T-cell (primary cell): ENCODE measurements at places on chromosomes 3 and 15.

DNA sequence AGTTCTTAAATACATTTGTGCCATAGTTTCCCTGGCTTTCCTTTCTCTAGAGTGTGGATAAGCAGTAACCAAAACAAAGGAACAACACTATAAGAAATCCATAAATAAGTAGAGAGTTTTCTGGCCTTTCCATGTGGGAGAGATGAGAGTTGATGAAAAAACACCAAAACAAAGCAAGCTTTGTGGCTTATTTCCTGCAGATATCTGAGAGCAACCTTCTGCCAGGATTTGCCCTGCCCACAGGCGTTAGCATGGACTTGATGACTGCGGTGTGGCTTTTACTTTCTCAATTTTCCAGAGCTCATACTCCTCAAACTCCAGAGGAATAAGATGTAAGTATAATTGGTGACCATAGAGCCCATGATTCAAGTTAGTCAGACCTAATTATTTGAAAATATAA lies 194.9 kb downstream of the RAP2B start:
- DNase-seq: no peak

- DNase-seq: no peak
Observed at GRCh38 chr15:72237029-72237852, 6.3 kb upstream of the PKM start.

DNA sequence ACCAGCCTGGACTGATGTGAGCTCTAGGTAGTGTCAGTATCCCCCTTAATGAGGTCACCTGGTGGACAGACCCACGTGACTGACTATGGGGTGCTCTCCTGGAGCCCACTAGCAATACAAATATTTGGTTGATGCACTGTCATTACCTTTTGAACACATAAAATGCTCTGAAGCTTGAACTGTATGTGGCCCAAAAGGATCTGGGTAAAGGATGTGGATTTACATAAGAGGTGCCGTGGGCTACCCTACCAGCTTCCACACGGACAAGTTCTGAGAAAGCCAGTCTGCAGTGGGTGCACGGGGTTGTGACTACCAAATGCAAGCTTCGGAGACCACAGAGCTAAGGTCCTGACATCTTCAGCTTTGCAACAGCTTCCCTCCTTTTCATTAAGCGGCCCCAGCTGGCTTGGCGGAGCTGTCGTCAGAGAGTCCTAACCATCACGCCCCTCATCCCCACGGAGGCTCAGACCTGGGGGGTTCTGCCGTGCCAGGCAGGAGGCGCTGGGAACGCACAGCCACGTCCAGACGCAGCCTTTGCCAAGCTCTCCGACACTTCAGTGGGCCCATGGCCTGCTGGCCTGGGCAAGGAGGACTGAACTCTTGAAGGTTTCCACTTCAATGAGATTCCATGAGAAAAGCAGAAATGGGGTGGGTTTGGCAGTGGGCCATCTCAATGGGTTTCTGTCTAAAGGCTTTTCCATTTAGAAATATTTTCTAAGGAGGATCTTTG lies 228.3 kb downstream of the ADAMTS17 start:
- no peak for DNase-seq

DNA sequence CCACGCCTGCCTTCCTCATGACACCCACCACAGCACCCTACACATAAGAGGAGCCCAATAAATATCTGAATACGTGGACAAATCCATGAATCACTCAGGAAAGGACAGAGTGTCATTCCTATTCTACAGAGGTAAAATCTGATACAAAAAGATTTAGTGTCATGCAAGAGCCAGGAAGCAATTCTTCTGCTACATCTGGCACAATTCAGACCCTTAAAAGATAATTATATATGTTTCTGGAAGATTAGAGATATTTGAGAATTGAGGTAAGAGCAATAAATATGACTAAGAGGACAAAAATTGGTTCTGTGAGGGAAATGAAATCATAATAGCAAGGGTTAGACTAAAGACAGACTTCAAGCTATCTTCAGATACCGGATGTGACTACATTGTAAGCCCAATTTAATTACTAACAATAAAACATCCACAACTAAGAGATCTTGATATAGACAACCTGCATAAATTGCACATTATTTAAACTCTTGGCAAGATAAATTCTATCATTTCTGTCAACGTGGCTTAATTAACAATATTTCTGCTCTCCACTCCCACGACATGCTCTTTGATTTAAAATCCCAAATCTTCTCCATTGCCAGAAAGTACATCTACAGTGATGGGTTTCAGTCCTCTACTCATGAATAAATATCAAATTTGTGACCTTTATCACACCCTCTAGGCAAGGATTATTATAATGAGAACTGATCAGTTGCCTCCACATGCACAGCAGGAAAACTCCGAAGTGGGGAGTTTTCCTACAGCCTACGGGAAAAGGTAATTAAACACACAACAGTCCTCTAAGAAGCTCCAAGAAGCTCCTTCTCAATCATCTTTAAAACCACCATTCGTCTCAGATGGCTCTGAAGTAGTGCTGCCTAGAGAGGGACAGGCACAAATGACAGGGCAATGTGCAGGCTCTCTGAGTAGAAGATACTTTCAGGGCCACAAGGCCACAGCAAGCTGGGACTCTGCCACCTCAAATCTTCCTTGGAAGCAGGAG lies 32.6 kb downstream of the MB21D2 start:
- DNase-seq: no peak

DNA sequence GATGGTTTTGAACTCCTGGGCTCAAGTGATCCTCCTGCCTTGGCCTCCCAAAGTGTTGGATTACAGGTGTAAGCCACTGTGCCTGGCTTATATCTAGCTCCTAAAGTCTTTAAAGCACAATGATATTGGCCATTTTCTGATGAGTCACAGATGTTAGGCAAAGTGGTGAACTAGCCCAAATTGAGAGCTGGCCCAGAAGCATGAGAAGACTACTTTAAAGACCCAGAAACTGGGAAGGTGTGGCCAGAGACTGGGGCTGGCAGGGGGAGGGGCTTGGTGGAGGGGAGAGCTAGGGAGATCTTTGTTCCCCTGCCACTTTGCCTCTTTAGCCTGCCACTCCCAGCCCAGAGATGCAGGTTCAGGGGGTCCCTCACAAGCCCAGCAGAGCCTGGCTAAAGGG lies 21.6 kb downstream of the CHRNA3 start:
- DNase-seq: no peak

- DNase-seq: no peak
Observed at GRCh38 chr3:9135930-9136525, 113.4 kb downstream of the SRGAP3 start.

DNA sequence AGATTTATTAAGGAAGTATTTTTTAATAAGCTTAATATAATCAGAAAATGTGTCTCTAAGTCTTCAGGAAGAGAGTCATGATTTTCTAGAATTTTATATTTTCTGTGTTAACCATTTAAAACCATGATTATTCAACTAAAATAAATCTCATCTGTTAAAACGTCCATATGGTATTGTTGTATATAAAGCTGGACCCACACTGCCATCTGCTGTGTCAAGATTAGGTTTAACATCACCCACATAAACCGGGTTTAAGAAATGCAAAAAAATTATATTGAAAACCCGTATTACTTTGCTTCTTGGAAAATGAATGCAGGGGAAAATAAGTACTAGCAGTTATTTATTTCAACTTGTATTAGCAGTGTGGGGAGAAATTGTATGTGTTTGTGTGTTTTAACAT lies 9.5 kb upstream of the CCDC66 start:
- no peak for DNase-seq

DNA sequence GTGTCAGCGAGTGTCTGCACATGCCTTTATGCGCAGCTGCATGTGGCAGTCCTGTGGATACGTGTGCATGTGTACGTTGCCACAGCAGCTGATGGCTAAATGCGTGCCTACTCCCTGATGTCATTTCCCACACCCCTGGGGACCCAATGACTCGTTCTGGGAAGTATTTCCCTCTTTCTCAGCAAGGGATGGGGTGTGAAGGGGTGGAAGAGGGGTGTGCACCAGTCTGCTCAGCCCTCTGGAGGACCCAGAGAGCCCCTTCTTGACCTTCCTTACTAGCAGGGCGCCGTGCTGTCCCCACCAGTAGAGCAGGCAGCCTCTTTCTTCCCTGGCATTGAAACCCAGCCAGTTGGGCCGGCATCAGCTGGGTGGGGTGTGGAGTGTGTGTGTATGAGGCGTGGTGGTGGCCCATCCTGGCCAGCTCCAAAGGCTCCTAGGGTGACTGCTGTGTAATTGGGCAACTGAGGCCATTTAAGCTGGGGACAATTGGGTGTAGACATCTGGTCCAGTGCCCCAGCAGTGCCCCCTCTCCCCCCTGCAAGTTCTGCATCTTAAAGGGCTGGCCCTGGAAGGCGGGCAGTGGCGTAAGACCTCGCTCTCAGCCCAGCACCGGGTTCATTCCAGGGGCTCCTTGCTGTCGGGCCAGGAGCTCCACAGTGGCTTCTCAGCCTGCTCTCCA lies 19.2 kb downstream of the SNX33 start:
- DNase-seq: no peak

GRCh38 chr3:71962561-71963240 lies 177.8 kb upstream of the PROK2 start:
- DNase-seq: no peak

- DNase-seq: no peak
Observed at GRCh38 chr15:61379005-61379404, 149.9 kb upstream of the RORA start.
